ENCODE measurements at places on chromosomes 2 and 18.

- no peak for DNase-seq
Measured at GRCh38 chr18:5455674-5456073, 88.1 kb downstream of the EPB41L3 start.

- no peak for DNase-seq
Measured at GRCh38 chr2:60319031-60319547, 234.4 kb downstream of the BCL11A start.

DNA sequence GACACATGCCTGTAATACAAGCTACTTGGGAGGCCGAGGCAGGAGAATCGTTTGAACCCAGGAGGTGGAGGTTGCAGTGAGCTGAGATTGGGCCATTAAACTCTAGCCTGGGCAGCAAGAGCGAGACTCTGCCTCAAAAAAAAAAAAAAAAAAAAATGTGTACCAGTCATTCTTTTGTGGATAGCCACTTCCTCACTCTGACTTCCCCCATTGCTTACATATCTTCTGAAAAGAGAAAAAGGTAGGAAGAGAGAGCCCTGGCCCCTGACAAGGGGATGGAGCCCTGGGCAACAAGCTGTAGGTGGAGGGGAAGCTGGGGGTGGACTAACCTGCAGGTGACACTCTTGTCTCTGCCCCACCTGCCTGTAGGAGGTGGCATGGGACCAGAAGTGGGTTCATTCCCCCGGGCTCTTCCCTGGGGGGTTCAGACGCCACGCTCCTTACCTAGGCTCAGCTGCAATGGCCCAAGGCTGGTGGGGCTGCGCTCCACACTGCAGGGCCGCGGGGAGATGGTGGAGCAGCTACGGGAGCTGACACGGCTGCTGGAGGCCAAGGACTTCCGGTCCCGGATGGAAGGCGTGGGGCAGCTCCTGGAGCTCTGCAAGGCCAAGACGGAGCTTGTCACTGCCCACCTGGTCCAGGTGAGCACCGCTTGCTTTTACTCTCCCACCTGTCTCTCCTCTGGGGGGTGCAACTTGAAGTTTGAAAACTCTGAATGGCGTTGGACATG is 39.1 kb downstream of the PCARE start:
- DNase-seq: no peak

- no peak for DNase-seq
Measured at GRCh38 chr18:14945286-14945685, 197.3 kb downstream of the ANKRD30B start.

- no peak for DNase-seq
Measured at GRCh38 chr18:43876748-43877147, 599.5 kb upstream of the SYT4 start.

DNA sequence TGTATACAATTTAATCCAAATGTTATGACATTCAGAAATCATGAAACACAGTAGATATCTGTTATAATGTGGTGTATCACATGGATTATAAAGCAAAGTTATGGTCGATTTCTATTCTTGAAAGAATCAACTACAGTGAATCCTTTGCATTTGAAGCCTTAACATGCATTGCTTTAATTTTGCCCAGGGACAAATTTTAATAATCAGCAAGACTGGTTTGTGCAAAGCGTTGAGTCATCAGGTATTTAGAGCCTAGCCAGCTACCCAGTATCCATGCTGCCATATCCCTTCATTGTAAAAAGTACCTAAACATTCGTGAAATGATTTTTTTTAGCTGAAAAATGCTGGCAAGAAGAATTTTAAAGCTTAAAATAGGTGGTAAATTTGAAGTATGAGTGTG is 8.9 kb upstream of the SPDYA start:
- peak; percentile 60 for DNase-seq

DNA sequence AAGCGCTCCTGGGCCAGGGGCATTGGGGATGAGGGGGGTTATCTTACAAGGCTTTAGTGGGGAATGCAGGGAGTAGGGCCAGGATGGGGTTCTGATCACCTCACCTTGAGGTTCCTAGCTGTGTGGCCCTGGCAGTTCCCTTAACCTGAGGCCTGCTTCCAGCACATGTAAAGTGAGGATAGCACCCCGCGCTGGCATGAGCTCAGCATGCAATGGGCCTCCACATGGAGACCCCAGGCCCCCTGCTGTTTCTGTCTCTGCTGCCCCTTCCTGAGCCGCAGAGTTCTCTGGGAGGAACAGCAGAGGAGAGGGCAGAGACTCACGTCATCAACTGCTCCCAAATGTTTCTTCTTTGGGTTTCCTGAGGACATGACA is 8.6 kb upstream of the TEX51 start:
- no peak for DNase-seq

DNA sequence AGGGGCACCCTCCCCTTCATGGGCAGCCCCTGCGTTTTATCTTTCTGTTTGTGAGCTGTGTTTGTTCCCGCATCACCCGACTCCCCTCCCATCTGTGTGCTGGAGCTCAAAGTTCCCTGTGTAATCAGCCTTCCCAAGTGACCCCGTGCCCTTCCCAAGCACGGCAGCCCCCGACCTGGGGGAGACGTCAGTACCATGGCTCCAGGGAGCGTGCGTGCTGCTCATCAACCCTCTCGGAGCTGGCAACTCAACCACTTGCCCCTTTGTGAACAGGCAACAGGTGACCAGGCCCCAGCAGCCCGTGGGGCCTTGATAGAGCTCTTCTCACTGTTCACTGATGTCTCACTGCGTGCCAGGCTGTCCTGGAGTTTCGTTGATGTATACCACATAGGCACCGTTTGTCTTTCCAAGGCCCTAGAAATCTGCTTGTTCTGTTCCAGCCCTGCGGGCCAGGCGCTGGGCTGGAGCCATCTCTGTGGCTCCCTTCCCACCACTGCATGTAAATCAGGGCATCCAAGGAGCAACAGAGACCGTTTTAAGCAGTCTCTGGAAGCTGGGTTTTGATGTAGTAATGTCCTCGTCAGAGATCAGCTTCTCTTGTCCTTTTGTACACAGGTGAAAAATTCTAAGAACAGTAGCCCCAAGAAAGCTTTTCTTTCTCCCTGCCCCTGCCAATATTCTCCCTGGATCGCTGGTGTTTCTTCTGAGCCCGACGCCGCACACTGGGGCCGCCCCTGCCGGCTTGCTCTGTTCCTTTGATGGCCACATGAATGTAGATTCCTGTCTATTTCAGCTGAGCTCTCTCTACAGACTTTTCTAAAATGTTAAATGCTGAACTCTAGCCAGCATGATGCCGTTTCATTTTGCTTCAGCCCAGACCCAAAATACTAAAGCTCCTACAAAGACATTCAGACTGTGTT is 107.0 kb upstream of the PTPRM start:
- DNase-seq: no peak

DNA sequence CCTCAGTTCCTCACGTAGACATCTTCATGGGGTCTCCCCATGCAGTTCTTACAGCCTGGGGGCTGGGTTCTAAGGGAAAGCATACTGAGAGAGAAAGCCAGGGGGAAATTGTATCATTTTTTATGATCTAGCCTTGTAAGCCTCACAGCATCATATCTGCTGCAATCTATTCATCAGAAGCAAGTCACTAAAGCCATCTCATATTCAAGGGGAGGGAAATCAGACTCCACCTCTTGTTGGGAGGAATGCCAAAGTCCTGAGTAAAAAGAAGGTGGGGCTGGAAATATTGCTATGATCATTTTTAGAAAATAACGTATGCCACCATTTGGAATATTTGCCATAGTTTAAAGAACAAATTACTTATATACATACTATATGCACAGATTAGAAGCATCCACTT is 304.6 kb downstream of the TXNL1 start:
- DNase-seq: peak; percentile 11

GRCh38 chr2:25373269-25373981 is 31.7 kb upstream of the DNMT3A start:
- peak; percentile 13 for DNase-seq

GRCh38 chr2:58473165-58473564 is 232.0 kb upstream of the FANCL start:
- DNase-seq: no peak

DNA sequence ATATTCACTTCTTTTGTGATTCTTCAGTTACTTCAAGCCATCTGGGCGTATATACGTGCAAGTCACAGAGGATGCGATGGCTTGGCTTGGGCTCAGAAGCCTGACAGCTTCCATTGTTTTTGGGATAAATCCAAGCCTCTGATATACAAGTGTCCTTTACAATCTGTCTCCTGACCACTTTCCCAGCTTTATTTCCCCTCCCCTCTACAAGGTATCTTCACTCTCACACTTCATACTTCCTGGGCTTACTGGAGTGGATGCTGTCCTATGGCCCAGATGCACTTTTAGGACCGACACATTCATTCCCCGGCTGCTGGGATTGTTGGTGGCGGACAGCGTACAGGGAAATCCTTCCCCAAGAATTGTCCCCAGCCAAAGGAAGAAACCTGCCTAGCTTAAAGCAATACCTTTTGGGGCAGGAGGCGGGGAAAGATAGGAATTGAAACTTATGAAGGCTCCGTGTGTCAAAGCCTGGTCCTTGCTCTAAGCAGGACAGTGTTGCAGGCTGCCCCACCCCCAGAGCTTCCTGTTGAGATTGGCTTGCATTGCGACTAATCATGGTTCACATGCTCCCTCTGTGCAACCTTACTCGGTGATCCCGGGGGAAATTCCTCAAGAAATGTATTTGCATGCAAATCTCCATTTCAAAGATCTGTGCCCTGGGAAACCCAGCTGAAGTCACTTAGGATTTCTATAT is 802.9 kb upstream of the ID2 start:
- no peak for DNase-seq

GRCh38 chr2:73985308-73986084 is 786 bp downstream of the TET3 start:
- no peak for DNase-seq

GRCh38 chr18:24989760-24990593 is 362.0 kb downstream of the ZNF521 start:
- DNase-seq: no peak

- DNase-seq: no peak
Measured at GRCh38 chr2:173431191-173431590, 76.5 kb downstream of the CDCA7 start.

DNA sequence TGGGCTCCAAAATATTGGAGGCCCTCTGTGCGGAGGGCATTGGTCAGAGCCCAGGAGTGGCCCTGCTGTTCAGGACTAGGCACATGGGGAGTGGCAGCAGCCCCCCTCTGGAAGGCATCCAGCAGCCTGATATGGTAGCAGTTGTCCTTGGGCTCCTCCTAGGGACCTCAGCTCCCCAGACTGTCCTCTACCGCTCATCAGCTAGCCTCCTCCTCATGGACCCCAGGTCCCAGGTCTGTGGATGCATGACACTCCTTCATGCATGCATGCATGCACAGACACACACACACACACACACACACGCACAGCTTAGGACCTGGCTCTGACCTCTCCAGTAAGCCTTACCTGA is 15.4 kb upstream of the ATP6V1B1 start:
- DNase-seq: no peak

DNA sequence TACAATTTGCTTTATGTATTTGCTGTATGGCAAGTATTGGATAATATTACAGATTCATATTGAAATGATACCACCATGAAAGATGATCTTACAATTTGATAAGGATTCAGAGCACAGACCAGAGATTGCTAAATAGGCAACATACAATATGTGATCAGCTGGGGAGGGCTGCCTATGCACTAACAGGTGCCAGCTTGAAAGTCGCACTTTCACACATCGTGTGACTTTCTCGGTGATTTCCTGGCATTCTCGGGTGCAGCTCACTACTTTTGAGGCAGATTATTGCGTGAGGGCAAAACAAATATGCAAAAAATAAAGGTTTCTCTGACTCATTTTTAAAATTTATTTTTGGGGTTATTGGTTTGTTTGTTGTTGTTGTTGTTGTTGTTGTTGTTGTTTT is 36.0 kb downstream of the RBMS1 start:
- DNase-seq: no peak

DNA sequence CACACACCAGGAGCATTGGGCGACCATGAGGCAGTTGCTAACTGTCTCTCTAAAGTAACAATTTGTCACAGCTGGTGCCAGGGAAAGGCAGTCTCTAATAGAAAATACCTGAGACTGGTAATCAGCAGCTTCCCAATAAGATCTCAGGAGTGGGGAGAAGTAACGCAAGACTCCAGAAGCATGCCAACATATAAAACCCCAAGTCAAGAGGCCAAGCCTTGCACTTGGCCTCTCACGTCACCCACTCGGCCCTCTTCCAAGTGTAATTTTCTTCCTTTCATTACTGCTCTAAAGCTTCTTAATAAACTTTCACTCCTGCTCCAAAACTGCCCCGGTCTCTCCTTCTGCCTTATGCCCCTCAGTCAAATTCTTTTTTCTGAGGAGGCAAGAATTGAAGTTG is 455.6 kb upstream of the ACVR2A start:
- no peak for DNase-seq

GRCh38 chr2:241775223-241776177 is 1.1 kb upstream of the GAL3ST2 start:
- DNase-seq: no peak

- no peak for DNase-seq
Measured at GRCh38 chr18:64233851-64234250, 85.0 kb upstream of the LINC00305 start.

DNA sequence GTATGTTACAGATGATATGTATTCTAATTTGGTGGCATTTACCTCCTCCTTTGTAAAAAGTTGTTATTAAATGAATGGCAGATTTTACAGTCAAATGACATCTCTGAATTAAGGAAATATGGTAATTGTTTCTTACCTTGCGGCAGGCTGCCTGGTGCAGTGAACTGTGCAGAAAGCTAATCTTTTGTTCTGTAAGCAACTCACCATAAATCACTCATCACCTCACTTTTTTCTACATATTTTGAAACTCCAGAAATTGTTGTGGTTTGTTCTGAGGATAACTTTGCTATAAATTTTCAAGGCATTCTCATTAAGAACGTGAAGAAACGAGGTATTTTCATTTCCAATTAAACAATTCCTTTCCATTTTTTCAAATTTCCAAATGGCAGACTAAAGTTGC is 52.7 kb downstream of the ST6GAL2 start:
- DNase-seq: no peak

DNA sequence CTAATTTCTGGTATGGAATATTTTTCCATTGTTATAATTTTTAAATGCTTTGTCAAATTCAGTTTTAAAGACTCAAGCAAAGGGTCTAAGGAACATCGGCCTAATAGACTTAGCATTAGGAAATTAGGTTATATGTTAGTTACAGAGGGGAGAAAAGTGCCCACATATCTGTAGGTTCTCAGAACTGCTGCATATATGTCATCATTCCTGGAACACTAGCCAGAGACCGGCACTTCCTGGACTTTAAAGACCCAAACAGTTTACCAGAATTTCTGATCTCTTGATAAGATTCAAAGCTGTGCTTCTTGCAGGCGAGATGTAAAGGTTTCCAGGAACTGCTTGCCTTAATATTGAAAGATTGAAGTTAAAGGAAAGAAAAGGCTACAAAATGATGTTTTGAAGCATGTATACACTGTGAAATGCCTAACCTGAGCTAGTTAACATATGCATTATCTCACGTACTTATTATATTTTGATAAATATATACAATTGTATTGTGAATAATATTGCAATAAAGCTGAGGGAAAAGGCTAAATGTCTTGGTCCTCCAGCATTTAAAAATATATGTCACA is 993.6 kb downstream of the LRP1B start:
- DNase-seq: no peak

DNA sequence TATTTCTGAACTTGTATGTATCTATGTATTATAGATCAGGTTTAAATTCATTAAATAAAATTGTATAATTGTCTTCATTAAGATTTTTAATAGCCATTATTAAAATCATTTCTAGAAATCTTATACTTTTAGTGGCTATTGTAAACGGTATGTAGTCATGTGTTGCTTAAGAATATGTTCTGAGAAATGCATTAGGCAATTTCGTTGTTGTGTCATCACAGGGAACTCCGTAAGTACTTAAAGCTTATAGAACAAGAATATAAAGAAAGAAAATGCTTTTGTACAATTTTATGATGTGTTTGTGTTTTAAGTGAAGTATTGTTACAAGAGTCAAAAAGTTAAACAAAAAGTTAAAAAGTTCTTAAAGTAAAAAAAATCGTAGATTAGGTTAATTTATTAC is 765.8 kb downstream of the METTL4 start:
- no peak for DNase-seq
